ENCODE measurements at places on chromosomes 7 and 10.

- no peak for DNase-seq
Observed at GRCh38 chr10:129727495-129727894, 236.6 kb downstream of the EBF3 start.

DNA sequence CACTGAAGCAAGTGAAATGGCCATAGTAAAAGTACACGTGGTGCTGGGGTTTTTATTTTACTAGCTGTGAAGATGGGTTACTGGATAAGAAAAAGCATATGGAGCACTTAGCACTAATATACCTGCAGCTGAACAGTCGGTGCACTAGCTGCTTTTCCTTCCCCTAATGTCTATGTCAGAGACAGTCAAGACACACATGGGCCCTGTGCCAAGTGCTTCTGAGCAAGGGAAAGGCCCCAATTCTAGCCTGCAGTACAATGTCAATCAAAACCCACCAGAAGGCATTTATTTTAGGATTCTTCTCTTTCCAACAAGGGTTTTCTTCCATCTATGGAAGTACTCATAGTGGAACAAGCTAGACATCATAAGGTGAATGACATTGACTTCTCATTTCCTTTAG is 716.7 kb downstream of the CCSER2 start:
- no peak for DNase-seq

GRCh38 chr10:90640756-90641155 is 217.1 kb downstream of the HTR7 start:
- DNase-seq: no peak

GRCh38 chr10:26858707-26859034 is 2.1 kb downstream of the ABI1 start:
- no peak for DNase-seq

DNA sequence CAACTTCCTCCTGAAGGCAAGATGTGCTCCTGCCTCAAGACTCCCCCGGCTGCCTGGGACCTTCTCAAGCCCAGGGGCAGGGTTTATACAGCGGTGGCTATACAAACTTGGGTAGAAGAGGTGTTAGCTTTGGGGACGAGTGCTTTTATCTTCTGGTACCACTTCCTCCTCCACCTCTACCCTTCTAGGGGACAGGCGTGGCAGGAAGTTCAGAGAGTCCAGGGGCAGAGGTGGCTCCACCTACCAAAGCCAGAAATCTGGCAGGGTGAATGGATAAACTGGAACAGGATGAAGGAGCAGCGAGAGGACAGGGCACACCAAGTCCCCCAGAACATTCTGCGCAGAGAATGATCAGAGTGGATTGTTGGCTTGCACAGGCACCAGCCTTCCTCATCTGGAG is 24.0 kb upstream of the TM9SF3 start:
- no peak for DNase-seq

- DNase-seq: no peak
Observed at GRCh38 chr7:105794741-105795729, 81.4 kb downstream of the ATXN7L1 start.

DNA sequence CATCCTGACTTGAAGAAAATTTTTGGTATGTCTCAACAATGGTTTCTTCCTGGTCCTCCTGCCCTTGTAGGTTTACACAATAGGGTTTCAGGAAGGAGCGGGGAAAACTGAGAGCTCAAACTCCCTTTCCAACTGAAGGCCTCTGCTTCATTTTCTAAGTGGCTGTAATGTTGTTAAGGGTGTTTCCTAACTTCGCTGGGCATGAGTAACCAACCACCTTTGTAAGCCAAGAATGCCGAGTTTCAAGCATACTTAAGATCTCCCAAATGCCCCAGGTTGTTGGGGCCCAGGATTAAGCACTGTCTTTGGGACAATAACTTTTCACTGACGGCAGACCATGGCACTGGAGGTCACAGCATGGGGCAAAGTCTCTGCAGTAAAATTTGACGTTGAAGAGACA is 33.6 kb upstream of the DRGX start:
- DNase-seq: no peak

GRCh38 chr10:129441372-129442009 is 25.6 kb upstream of the MGMT start:
- DNase-seq: no peak

DNA sequence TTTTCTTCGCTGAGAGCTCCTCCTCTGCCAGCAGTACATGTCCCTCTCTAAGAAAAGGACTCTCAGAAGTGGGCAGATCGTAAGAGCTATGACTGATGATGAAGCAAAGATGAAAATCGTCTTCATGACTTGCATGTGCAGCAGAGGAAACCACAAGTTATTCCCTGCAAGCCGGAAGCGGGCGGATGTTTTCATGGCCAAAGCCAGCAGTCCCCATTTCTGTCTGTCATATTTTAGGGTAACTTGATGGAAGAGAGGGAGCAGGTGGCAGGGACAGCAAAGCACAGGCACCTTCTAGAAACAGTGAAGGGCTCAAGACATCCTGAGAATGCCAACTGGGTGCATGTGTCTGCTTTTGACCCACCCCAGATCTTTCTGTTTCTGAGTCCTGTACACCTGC is 19.9 kb downstream of the KLF6 start:
- no peak for DNase-seq

DNA sequence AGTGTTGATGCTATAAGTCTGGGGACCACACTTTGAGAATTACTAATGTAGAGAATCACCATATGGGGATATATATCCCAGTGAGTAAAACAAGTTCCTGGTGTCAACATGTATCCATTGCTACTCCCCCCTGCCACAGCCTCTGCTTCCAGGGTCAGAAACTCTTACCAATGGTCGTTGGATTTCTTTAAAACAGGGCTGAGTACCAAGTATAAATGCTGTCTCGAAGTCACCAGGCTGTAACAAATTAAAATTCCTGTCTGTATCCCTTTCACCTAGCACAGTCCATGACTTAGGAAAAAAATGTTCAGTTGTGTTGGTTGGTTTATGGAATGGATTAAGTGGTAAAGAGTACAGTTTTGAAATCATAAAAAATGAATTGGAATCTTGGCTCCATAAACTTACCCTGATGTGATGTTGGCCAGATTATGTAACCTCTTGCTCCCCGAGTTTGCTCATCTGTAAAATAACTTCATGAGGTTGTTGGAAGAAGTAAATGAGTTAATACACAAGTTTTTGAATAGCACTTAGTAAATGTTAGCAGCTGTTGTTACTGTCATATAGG is 364.0 kb upstream of the LRGUK start:
- no peak for DNase-seq

GRCh38 chr7:121485467-121486243 is 89.5 kb upstream of the FAM3C start:
- no peak for DNase-seq

- DNase-seq: no peak
Observed at GRCh38 chr7:145729691-145730090, 386.9 kb upstream of the CNTNAP2 start.

DNA sequence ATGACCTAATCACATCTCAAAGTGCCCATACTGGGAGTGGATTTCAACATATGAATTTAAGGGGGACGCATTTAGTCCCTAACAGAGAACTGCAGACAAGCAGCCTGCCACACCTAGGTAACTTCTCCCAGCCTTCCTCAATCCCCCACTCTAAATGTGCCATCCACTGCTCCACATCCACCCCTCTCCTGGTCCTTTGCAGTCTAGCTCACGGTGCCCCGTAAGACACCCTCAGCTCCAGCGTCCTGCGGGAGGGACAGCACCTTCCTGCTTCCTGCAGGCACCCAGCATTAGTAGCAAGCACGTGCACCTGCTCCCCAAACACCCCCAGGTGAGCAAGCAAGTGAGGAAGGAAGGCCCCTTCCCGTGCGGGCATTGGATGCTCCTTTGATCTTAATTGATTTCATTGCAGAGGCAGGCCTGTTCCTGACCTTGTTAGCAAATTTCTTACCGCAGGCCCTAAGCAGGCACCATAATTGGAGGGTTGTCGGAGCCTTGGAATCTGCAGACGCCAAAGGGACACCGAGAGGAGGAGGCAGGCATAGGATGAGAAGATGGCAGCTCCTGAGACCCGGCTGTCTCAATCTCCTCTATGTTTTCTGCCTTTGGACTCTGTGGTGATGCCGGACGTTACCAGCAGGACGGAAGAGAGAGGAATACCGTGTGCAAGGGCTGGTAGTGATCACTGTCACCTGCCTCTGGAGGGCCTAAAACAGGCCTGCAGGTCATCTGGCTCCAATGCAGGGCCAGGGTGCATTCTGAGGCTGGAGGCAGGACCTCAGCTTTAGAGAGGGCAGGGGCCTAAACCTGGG is 75.8 kb upstream of the CHST15 start:
- no peak for DNase-seq

- no peak for DNase-seq
Observed at GRCh38 chr10:10235003-10235402, 782.7 kb upstream of the CELF2 start.

GRCh38 chr10:14468023-14468441 is 137.3 kb upstream of the FRMD4A start:
- no peak for DNase-seq

DNA sequence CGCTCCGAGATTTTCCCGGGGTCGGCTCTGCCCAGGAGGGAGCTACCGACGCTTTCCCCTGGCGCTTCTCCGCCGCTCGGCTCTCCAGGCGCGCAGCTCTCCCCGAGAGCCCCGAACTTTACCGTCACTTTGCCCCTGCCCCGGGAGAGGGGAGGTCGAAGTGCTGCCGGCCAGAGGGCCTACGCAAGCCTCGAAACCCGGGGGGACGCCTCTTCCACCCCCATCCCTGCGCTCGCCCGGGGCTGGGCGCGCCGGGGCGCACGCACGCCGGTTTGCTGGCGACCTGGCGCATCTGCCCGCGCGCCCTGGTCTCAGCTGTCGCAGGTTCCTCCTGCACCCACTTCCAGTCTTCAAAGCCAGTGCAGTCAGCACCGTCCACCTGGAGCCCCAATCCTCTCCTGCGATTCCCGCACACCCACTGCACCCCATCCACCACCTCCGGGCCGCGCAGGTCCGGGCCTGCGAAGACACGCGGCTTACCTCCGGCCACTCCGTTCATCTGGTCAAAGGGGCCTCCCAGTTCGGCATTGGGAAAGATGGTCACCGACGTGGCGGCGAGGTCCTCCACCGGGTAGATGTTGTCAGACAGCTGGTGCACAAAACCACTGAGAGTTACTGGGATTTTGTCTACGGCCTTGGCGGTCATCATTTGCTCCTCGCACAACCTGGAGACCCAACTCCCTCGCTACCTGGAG is 638 bp downstream of the EGR2 start:
- DNase-seq: peak; percentile 14

DNA sequence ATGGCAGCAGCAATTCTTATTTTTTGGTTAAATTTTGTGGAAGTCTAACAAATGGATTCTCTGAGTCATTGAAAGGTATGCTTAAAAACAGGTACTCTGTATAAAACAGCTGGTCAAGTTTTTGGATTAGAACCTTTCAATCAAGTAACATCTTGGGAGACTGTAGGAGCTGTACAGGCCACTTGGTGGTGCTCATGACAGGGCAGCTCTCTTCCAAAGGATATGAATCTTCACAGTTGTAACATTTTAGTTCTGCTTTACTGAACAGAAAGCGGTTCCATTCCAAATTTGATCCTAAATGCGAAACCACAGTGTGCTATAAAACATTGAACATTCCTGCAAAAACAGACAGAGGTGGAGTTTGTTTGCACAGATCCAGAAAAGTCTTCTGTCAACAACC is 44.5 kb upstream of the AGR3 start:
- DNase-seq: peak; percentile 22

DNA sequence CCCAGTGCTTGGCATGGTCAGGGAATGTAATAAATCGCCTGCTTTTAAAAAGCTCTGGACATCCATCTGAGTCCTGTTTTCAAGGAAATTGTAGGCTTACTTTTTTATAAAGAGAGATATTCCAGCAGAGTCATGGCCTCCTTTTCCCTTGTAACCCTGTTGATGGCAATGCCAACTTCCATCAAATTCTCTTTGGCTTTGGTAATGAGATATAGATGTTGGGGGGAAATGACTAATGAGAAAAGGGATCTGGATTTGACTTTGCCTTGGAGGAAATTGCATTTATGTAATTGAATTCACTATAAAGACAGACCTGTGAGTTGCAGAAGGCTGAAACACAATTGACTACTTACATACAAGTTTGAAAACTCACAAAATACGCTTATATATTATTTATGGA is 347.5 kb downstream of the GPR158 start:
- no peak for DNase-seq

- DNase-seq: no peak
Observed at GRCh38 chr10:132879408-132880127, 62.8 kb downstream of the CFAP46 start.

DNA sequence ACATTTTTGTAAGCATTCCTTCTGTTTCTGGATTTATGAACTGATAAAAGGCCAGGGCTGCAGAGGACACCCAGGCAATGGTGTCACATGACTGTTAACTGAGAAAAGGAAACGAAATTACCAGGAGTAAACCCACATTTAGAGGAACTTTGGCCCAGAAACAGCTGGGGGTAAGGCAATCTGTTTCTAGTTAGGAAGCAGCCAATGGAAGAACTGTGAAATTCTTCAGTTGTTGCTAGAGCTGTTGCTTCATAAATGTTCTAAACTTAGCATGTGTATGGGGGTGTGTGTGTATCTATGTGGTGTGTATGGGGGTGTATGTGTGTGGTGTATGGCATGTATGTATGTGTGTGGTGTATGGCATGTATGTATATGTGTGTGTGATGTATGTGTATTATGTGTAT is 11.8 kb upstream of the PDCD4 start:
- no peak for DNase-seq

GRCh38 chr7:22814261-22815208 is 8.1 kb downstream of the TOMM7 start:
- no peak for DNase-seq

GRCh38 chr10:29634764-29635625 is at the start of gene SVIL:
Gene SVIL, minus strand, starts transcription at chr10:29634971. Its CDS starts 79,913 bp downstream, at chr10:29555058.
- DNase-seq: no peak

- DNase-seq: no peak
Observed at GRCh38 chr7:139232377-139232717, 1.3 kb downstream of the UBN2 start.

DNA sequence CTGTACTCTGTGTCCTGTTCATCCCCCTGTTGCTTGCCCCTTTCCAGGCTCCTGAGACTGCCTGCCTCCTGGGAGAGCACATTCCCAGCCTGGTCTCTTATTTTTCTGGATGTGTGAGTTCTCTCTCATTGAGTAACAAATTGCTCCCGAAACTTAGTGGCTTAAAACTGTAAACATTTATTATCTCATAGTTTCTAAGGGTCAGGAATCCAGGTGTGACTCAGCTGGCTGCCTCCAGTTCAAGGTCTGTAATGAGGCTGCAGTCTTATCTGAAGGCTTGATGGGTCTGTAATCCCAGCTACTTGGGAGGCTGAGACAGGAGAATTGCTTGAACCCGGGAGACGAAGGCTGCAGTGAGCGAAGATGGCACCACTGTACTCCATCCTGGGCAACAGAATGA is 53.6 kb upstream of the PRR15 start:
- DNase-seq: no peak

DNA sequence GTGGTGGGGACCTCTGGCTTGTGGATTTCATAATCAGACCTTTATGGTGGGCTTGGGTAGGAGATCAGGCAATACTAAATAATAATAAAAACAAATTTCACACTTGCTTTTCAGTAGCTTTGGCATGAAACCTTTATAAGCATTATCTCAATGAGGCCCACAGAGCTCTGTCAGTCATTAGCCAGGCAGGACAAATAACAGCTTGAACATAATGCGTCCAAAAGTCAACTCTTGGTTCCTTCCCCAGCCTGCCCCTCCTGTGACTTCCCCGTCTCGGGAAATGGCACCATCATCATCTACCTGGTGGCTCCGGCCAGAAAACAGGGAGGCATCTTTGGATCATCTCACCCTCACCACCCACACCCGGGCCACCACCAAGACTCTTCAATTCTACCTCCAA is 40.8 kb downstream of the KCTD7 start:
- DNase-seq: no peak
